ENCODE measurements at places on chromosomes 12 and 14. TPM values are rescaled to one million over a fixed set of nuclear protein-coding genes. Genes with fewer than 3 reads are reported as not detected.

GRCh38 chr12:56593909-56594621 is 36.1 kb downstream of the BAZ2A start:
- H3K27me3 ChIP-seq = no peaks in the 10 kb centered on the region
- H3K36me3 ChIP-seq = peaks cover 39% of the 10 kb centered on the region
- no peak overlapping the region for H3K27ac ChIP-seq
- no peak overlapping the region for H3K4me3 ChIP-seq
- ATAC-seq = peak; percentile 60

GRCh38 chr14:54001189-54001878 is 44.7 kb upstream of the BMP4 start:
- H3K27ac ChIP-seq = no peak overlapping the region
- H3K4me1 ChIP-seq = no peaks in the 10 kb centered on the region
- no peak overlapping the region for H3K4me3 ChIP-seq
- no peaks in the 10 kb centered on the region for H3K27me3 ChIP-seq

- H3K4me3 ChIP-seq = peak overlapping the region; percentile 100
- H3K4me1 ChIP-seq = peaks cover 27% of the 10 kb centered on the region
- no peaks in the 10 kb centered on the region for H3K27me3 ChIP-seq
- H3K36me3 ChIP-seq = peaks cover 36% of the 10 kb centered on the region
- ATAC-seq = no peak
Observed at GRCh38 chr12:56220611-56221231, 1.0 kb downstream of the RNF41 start.

GRCh38 chr14:94011795-94012194 is 14.3 kb upstream of the OTUB2 start:
- H3K36me3 ChIP-seq = no peaks in the 10 kb centered on the region
- ATAC-seq = peak; percentile 15
- H3K27me3 ChIP-seq = no peaks in the 10 kb centered on the region
- H3K4me1 ChIP-seq = peaks cover 34% of the 10 kb centered on the region

- H3K4me1 ChIP-seq = peaks cover 8% of the 10 kb centered on the region
- H3K4me3 ChIP-seq = no peak overlapping the region
- H3K36me3 ChIP-seq = no peaks in the 10 kb centered on the region
- ATAC-seq = no peak
Observed at GRCh38 chr12:74945771-74946198, 263.9 kb downstream of the KCNC2 start.

- H3K27ac ChIP-seq = no peak overlapping the region
- H3K4me3 ChIP-seq = no peak overlapping the region
- H3K4me1 ChIP-seq = peaks cover 21% of the 10 kb centered on the region
- H3K27me3 ChIP-seq = no peaks in the 10 kb centered on the region
- no peak for ATAC-seq
- H3K36me3 ChIP-seq = no peaks in the 10 kb centered on the region
Observed at GRCh38 chr12:67456431-67456901, 187.3 kb downstream of the CAND1 start.

TAS2R19 gene
- 3.9 TPM for total RNA-seq

DNA sequence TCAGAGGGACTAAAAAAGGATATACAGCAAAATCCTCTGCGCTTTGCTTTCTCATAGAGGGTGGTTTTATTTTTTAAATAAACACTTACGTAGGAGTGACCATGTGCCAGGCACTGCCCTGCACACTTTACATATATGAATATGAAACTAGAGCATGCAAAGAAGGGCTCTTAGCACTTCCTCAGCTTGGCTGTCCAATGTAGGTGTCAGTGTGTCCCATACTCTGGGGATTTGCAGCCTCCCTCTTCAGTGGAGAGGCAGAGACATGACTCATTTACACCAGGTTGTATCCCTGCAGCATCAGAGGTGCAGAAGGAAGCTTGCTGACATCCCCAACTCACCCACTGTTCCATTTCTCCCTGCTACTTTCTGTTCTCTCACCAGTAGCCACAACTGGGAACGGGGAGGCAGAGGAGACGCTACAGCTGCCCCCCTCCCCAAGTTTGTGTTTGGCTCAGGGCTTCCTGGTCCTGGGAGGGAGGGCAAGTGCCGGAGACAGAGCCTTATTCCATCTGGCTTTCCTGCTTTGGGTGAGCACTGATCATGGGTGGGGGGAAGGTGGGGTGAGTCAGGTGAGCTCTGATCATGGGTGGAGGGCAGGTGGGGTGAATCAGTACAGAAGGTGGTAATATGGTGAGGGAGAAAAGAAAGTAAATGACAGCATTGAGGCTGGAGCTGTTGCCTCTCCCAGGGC is 4.9 kb upstream of the KRT5 start:
- no peaks in the 10 kb centered on the region for H3K4me1 ChIP-seq
- no peak overlapping the region for H3K27ac ChIP-seq
- no peak overlapping the region for H3K4me3 ChIP-seq
- no peaks in the 10 kb centered on the region for H3K36me3 ChIP-seq
- ATAC-seq = no peak

MARCHF9 gene
- 22.5 TPM for total RNA-seq

GLIPR1L1 gene
- not detected for total RNA-seq

BDKRB1 gene
- not detected for total RNA-seq

DNA sequence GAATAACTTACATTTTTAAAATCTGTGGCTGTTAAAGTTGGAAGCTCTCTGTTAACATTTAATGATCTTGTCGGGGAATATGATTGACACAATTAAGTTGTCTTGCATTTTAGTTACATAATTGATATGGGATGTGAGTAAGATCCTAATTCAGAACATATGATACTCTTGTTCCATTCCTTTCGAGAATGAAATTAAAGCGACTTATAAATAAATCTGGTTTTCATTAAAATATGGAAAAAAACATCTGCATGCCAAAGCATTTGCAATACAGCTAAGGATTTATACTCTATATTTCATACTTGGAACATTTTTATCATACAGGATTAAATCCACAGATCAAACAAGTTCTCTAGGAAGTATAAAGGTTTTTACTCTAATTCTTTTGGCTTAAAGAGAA is 52.0 kb downstream of the SLC38A6 start:
- no peaks in the 10 kb centered on the region for H3K36me3 ChIP-seq
- H3K27me3 ChIP-seq = no peaks in the 10 kb centered on the region
- no peak for ATAC-seq

GRCh38 chr14:20996521-20996920 is 2.6 kb upstream of the SLC39A2 start:
- ATAC-seq = no peak
- H3K4me1 ChIP-seq = peaks cover 5% of the 10 kb centered on the region
- no peaks in the 10 kb centered on the region for H3K27me3 ChIP-seq
- H3K36me3 ChIP-seq = peaks cover 68% of the 10 kb centered on the region

TAS2R30 gene
- total RNA-seq = 4.0 TPM

SOAT2 gene
- total RNA-seq = 0.28 TPM

CELA1 gene
- total RNA-seq = not detected

C12orf60 gene
- total RNA-seq = 2.6 TPM

DNA sequence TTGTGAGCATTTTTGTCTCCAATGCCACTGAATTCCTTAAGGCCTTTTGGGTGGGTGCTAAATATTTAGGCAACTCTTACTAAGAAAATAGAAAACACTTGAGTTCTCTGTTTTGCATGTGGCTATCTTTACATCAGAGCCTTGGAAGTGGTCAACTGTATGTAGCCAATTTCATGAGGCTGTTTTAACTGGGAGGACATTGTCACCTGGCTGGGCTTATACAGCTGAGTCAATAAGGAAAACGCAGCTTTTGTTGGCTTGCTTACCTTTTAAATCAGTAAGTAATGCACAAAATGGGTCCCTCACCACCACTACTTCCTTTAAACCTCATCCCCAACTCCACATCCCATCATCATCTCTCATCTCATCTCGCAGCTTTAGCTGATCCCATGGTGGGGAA is 194.3 kb downstream of the RGS6 start:
- no peak overlapping the region for H3K27ac ChIP-seq
- H3K4me1 ChIP-seq = peaks cover 5% of the 10 kb centered on the region
- no peaks in the 10 kb centered on the region for H3K36me3 ChIP-seq
- no peak overlapping the region for H3K4me3 ChIP-seq

PPP1R36 gene
- total RNA-seq = not detected

DNA sequence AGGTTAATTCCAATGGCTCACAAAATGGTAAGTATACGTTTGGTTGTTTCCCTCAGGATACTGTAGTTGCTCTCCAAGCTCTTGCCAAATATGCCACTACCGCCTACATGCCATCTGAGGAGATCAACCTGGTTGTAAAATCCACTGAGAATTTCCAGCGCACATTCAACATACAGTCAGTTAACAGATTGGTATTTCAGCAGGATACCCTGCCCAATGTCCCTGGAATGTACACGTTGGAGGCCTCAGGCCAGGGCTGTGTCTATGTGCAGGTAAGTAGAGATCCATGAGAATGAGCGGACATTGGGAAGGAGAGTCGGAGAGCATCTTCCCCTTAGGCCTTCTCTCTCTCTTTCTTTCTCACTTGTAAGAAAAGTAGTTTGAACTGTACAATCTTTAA is 45.4 kb downstream of the A2ML1 start:
- no peak overlapping the region for H3K27ac ChIP-seq
- no peaks in the 10 kb centered on the region for H3K4me1 ChIP-seq
- ATAC-seq = no peak
- H3K36me3 ChIP-seq = no peaks in the 10 kb centered on the region
- H3K4me3 ChIP-seq = no peak overlapping the region

ERBB3 gene
- total RNA-seq = 0.64 TPM

GRCh38 chr12:15788233-15789219 is 662 bp downstream of the EPS8 start:
- peak overlapping the region; percentile 23 for H3K27ac ChIP-seq
- H3K36me3 ChIP-seq = no peaks in the 10 kb centered on the region
- H3K27me3 ChIP-seq = peaks cover 40% of the 10 kb centered on the region
- peak overlapping the region; percentile 87 for H3K4me3 ChIP-seq

ZDHHC22 gene
- total RNA-seq = not detected
